ENCODE measurements at places on chromosomes 1 and 21. TPM values are rescaled to one million over a fixed set of nuclear protein-coding genes. Genes with fewer than 3 reads are reported as not detected.

SH2D1B gene
- total RNA-seq: not detected

FCGR1A gene
- total RNA-seq: not detected

GRCh38 chr1:41571041-41571440, 86.6 kb upstream of the EDN2 start:
- no peak overlapping the region for H3K4me3 ChIP-seq
- peaks cover 55% of the 10 kb centered on the region for H3K36me3 ChIP-seq
- H3K27ac ChIP-seq: no peak overlapping the region
- DNase-seq: no peak
- peaks cover 10% of the 10 kb centered on the region for H3K4me1 ChIP-seq

DNA sequence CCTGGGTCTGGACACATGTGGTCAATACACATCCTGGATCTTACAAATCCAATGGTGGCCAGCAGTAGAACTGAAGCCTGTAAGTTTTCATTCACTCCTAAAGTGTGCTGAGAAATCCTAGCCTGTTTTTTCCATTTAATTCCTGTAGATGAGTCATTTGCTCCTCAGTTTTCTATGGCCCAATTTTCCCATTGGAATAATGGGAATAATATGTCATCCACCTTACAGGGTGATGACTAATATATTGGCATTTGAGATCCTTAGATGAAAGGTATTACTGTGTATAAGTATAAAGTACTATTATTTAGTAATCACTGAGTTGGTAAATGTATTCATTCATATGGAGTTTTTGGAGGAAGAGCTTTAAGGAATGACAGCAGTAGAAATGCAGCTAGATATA, 89.7 kb upstream of the ADAR start:
- H3K4me3 ChIP-seq: no peak overlapping the region
- no peak for DNase-seq
- H3K27ac ChIP-seq: no peak overlapping the region
- H3K4me1 ChIP-seq: peaks cover 4% of the 10 kb centered on the region
- H3K27me3 ChIP-seq: peaks cover 9% of the 10 kb centered on the region
- no peaks in the 10 kb centered on the region for H3K36me3 ChIP-seq

DNA sequence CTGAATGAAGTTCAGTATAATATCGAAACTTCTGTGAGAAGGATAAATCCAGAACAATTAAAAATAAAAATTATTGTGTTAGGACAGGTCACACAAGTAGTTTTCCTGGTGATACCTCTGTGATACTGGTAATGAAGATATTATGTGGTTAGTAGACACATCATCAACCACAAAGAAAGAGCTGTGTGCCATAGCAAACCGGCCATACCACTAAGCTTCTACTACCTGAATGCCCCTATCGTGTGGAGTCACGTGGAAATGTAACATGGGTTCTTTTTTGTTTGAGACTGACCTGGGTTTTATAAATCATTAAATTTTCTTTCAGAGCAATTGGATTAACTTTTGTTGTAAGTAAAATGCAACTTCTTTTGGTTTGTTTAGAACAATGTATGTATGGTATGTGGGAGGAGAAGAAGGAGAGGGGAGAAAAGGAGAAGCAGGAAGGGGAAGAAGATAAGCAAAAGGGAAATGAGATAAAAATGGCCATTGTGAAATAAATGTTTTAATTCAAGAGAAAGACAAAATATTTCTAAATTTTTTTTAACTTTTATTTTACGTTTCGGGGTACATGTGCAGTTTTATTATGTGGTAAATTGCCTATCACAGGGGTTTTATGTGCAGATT, 58.2 kb upstream of the LRRC8B start:
- H3K27ac ChIP-seq: no peak overlapping the region
- peaks cover 20% of the 10 kb centered on the region for H3K4me1 ChIP-seq
- peaks cover 33% of the 10 kb centered on the region for H3K27me3 ChIP-seq
- no peak overlapping the region for H3K4me3 ChIP-seq

DNA sequence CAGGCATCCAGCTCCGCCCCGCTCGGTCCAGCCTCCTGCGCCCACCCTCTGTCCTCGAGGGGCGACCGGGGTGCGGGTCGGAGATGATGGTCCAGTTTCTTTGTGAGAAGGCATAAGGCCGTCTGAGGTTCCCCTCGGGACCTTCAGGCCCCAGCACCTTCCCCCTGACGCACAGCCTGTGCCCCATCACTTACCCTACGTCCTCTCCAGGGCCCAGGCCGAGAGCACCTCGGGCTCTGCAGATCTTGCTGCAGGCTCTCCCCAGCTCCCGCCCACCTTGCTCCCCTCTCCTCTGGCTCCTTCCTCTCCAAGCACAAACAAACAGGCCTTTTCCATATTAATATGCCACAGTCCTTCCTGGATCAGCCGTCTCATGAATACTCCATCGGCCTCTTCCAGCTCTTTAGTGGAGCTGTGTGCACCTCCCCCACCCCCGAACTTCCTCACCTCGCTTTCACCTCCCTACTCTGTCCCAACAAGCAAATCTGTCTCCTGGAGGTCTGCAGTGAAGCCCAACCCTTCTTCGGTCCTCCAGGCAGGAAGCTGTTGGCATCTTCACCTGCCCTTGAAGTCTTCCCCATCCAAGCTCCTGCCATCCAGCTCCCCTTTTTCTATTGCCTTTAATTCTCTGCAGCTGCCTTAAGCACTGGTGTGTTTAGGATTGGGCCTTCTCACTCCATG, 448 bp upstream of the COL9A2 start:
- H3K27ac ChIP-seq: no peak overlapping the region
- peaks cover 9% of the 10 kb centered on the region for H3K27me3 ChIP-seq
- peaks cover 2% of the 10 kb centered on the region for H3K36me3 ChIP-seq
- DNase-seq: no peak
- H3K4me1 ChIP-seq: peaks cover 42% of the 10 kb centered on the region

DNA sequence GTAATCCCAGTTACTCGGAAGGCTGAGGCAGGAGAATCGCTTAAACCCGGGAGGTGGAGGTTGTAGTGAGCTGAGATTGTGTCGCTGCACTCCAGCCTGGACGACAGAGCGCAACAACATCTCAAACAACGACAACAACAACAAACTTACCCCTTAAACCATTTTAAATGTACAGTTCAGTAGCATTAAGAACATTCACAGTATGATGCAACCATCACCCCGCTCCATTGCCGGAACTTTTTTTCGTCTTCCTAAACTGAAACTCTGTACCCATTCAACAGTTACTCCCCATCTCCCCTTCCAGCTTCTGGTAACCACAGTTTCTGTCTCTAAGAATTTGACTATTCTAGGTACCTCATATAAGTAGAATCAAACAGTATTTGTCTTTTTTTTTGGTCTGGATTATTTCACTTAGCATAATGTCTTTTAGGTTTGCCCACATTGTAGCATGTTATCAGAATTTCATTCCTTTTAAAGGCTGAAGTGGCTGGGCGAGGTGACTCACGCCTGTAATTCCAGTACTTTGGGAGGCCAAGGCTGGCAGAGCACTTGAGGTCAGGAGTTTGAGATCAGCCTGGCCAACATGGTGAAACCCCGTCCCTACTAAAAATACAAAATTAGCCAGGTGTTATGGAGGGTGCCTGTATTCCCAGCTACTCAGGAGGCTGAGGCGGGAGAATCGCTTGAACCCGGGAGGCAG, 19.6 kb downstream of the CA6 start:
- peak overlapping the region; percentile 68 for H3K27ac ChIP-seq
- no peaks in the 10 kb centered on the region for H3K27me3 ChIP-seq
- H3K36me3 ChIP-seq: peaks cover 11% of the 10 kb centered on the region
- H3K4me1 ChIP-seq: peaks cover 62% of the 10 kb centered on the region

DNA sequence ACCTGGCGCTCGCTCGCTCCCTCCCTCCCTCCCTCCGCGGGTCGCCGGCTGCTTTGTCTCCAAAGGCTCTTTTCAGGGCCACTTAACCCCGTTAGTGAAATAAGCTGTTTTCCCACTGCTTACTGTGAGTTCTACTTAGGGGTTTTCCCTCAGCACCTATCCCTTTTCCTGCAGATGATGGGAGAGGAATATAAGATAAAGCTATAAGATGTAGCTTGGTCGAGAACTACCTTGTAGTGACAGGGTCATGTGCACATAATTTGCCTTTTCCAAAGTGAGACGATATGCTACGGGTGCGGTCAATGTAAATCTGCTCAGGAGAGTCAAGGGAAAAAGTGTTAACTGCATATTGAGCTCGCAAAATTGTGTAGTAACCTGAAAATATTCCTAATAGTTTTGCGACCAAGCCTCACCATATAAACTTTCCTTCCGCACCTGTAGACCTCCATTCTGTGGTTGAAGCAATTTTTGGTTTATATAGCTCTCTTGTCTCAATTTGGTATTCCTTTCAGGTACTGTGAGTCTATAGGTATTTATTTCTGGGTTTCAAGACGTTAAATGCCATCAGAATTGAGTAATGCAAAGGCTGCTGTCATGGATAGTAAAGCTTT, 55.8 kb upstream of the BOLA1 start:
- no peaks in the 10 kb centered on the region for H3K27me3 ChIP-seq
- peaks cover 42% of the 10 kb centered on the region for H3K4me1 ChIP-seq
- H3K4me3 ChIP-seq: peak overlapping the region; percentile 84
- H3K36me3 ChIP-seq: peaks cover 6% of the 10 kb centered on the region
- DNase-seq: no peak

DNA sequence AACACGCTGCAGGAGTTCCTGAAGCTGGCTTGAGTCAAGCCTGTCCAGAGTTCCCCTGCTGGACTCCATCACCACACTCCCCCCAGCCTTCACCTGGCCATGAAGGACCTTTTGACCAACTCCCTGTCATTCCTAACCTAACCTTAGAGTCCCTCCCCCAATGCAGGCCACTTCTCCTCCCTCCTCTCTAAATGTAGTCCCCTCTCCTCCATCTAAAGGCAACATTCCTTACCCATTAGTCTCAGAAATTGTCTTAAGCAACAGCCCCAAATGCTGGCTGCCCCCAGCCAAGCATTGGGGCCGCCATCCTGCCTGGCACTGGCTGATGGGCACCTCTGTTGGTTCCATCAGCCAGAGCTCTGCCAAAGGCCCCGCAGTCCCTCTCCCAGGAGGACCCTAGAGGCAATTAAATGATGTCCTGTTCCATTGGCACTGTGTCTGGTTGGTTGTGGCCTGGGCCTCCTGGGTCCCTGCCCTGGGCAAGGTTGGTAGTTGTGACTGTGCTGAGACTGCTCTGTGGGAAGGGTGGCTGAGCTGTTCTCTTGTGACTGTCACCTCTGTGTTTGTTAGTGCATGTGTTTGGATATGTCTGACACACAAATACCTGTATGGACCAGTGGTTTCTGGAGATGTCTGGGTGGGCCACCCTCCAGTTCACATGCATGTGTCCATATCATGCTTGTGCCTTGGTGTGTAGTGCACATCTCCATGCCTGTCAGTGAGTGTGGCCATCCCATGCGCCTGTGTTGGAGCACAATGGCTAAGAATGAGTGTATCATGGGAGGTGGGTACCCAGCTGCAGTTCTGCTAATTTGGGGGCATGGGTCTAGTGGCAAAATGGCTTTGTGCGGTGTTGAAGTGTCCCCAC, 1.4 kb downstream of the SH3BGRL3 start:
- peaks cover 88% of the 10 kb centered on the region for H3K4me1 ChIP-seq
- H3K36me3 ChIP-seq: peaks cover 54% of the 10 kb centered on the region
- H3K27ac ChIP-seq: peak overlapping the region; percentile 90
- peak overlapping the region; percentile 89 for H3K4me3 ChIP-seq
- H3K27me3 ChIP-seq: no peaks in the 10 kb centered on the region

GRCh38 chr1:218346391-218347204, 1.5 kb downstream of the TGFB2 start:
- no peak overlapping the region for H3K27ac ChIP-seq
- H3K36me3 ChIP-seq: peaks cover under 1% of the 10 kb centered on the region
- H3K4me1 ChIP-seq: peaks cover 31% of the 10 kb centered on the region
- DNase-seq: no peak
- H3K4me3 ChIP-seq: no peak overlapping the region

DNA sequence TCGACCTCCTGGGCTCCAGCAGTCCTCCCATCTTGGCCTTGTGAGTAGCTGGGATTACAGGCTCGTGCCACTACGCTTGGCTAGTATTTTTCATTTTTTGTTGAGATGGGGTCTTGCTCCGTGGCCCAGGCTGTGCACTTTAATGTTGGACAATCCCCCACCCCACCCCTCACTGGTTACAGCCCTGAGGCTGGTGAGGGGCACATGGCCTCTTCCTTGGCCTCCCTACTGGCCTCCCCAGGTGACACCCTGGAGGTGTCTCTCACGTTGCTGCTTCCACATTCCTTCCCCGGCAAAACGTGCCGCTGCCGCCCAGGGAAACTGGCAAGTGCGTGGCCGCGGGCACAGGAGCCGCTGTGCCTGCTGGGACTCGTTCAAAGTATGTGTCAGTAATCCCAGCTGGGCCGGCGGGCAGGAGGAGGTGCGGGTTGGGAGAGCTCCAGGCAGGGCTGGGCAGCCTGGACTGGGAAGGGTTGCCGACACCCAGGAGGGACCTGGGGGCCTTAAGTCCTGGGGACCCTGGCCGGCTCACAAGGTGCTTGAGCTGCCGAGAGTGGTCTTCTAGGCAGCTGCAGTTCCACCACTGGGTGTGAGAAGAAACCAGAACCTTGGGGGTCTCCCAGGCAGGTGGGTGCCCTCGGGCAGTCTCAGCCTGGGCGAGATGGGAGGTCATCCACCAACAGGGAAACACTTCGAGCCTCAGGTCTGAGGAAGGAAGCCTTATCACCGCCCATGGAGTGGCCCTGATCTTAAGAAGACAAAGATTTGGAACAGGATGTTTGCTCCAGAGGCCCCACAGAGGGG, 6.5 kb downstream of the WNT3A start:
- H3K4me1 ChIP-seq: peaks cover 10% of the 10 kb centered on the region
- peaks cover 15% of the 10 kb centered on the region for H3K27me3 ChIP-seq
- DNase-seq: peak; percentile 6
- no peaks in the 10 kb centered on the region for H3K36me3 ChIP-seq

GRCh38 chr21:17003258-17003615, 509.6 kb upstream of the CXADR start:
- H3K36me3 ChIP-seq: no peaks in the 10 kb centered on the region
- no peaks in the 10 kb centered on the region for H3K4me1 ChIP-seq
- H3K27me3 ChIP-seq: no peaks in the 10 kb centered on the region
- H3K4me3 ChIP-seq: no peak overlapping the region
- no peak overlapping the region for H3K27ac ChIP-seq

DNA sequence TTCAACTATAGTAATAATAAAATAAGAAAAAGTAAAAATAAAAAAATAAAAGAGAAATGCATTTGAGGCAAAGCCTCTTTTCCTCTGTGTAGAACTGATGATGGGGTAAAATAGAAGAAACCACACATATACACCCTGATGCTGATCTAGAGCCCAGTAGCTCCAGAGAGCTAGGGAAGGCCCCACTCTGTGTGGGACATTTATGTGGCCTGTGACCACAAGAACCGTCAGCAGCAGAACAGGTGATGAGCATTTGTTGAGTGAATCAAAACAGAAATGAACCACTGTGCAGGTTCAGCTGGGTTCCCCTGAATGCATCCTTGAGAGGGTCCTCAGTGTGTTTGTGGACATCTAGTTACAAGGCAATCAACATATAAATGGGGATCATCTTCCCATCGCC, 221.8 kb upstream of the HOOK1 start:
- no peaks in the 10 kb centered on the region for H3K36me3 ChIP-seq
- no peak overlapping the region for H3K27ac ChIP-seq
- DNase-seq: no peak
- no peak overlapping the region for H3K4me3 ChIP-seq

DNA sequence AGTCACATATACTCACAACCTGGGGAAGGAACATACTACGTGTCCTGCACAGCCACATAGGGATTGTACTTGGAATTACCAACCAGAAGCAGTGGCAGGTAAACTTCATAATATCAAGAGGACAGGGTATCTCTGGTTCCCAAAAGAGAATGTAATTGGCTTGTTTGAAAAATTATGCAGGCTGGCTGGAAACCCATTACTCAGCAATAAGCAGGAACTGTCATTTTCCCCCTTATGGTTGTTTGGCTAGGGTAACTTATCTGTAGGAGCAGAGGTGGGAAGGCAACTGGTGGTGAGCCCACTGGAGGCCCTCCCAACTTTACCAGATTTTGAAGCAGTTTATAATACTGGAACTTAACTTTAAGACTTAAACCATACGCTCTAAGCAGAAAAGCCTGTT, 924.1 kb downstream of the LRRIQ3 start:
- H3K27ac ChIP-seq: no peak overlapping the region
- H3K36me3 ChIP-seq: no peaks in the 10 kb centered on the region
- H3K4me3 ChIP-seq: no peak overlapping the region
- no peak for DNase-seq
- no peaks in the 10 kb centered on the region for H3K27me3 ChIP-seq
